Right lung (tissue), 10 donors: ENCODE measurements at places on chromosomes 6 and 20. TPM values are rescaled to one million over a fixed set of nuclear protein-coding genes. Genes with fewer than 3 reads are reported as not detected.
A peak's percentile ranks its signal among the peaks of the same experiment; 100 is the strongest.

GRCh38 chr6:170416959-170417606, 110.5 kb downstream of the FAM120B start:
- no peak for DNase-seq

The IL17F gene
- polyA plus RNA-seq: not detected

- DNase-seq: no peak
Observed at GRCh38 chr6:163354761-163355425, 59.6 kb upstream of the QKI start.

DNA sequence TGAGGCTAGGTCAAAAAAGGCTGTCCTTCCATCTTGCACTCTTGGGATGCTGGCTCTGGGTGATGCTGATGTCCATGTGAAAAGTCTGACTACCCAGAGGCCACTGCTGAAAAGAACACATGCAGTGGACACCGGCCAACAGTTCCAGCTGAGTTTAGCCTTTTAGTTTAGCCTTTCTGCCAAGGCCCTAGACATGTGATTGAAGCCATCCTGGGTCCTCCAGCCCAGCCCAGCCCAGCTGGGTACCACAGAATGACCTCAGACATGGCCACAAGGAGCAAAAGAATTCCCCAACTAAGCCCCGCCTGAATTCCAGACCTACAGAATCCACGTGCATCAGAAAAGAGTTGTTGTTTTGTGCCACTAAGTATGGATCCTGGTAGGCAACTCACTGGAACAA, 17.4 kb downstream of the PIGT start:
- DNase-seq: peak; percentile 50

DNA sequence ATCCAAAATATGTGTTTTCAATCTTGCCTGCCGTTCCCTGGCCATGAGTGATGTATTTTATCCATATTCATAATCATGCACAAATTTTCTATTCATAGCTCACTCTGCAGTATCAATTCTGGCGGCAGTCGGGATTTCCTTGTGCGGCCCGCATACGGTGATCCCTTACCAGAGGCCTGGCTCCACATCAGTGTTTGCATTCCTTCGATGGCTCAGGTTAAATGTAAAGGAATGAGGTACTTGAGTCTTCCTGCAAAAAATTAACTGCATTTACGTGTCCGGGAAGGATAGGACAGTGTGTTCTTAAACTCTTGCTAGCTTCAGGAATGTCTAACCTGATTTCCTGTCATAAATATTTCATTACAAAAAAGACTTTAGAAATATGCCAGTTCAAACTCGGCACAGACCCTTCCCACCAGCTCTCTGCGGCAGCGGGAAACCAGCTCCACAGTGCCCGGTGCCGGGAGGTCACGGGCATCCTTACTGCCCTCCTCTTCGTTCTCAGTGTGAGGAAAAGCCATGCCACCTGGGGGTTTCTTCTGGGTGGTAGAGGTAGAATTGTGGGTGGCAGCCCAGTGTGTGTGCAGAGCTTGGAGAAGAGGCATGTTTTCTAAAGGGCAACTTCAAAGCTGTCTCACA, 154.5 kb downstream of the MOXD1 start:
- DNase-seq: no peak
